ENCODE measurements at places on chromosomes 13 and 19. TPM values are rescaled to one million over a fixed set of nuclear protein-coding genes. Genes with fewer than 3 reads are reported as not detected.
A peak's percentile ranks its signal among the peaks of the same experiment; 100 is the strongest.

- peak; percentile 65 for DNase-seq
These were observed at the start of gene BRD4 for GRCh38 chr19:15332311-15332996. BRD4 (minus strand) TSS chr19:15332539; CDS start chr19:15273099, 59,440 bp downstream.

GRCh38 chr13:114309806-114310410 is 4.4 kb upstream of the CHAMP1 start:
- DNase-seq = no peak

DNA sequence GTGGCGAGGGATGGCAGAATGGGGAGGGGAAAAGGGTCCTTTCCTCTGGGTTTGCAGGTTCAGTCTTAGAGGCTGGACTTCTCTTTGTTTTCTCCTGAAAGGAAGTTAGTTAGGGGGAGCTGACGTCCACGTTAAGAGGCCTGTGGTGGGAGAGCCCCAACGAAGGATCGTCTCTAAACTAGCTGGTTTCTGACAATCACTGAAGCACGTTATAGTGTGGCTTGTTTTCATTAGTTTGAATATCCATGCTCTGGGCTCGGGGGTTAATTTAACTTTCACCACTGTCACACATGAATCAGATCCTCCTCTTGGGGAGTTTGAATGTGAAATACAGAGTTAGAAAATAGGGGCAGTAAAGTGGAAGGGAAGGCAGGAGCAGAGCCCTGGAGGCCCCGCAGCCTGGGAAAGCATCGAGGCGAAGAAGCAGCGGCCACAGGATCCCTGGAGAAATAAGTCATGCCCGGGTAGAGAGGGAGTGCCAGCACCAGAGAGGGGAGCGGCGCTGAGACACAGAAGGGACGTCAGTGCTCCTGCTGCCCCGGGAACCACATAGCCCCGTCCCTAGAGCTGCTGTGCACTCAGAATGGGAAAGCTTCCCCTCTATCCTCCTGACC is 31.1 kb upstream of the AMER2 start:
- no peak for DNase-seq

The MAP1S gene
- total RNA-seq = 52.2 TPM

The ZNF443 gene
- 3.5 TPM for total RNA-seq

The TNFSF13B gene
- 27.5 TPM for total RNA-seq

The TPTE2 gene
- total RNA-seq = not detected

Data from hematopoietic multipotent progenitor cell (in vitro differentiated cells).